ENCODE measurements at places on chromosomes 11 and 22.

DNA sequence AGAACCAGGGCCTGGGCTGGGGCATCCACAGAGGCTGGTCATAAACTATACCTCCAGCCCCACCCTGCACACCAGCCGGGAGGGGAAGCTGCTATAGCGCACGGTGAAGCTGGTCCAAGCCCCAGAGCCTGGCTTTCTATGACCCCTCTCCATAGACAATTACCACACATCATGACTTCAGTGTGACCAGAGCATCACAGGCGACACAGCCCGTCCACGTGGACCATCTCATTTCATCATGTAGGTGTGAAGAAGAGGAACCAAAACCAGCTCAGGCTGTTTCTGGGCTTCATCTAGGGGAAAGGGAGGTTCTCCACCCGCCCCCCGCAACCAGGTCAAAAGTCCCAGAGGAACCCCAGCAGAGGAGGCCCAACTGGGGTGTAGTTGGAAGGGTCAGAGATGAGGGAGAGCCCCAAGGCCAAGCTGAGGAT, 3.0 kb downstream of the CXCR5 start:
- no peak for DNase-seq

- no peak for DNase-seq
These were observed 7.4 kb downstream of the IGLL5 start for GRCh38 chr22:22894740-22895731.

DNA sequence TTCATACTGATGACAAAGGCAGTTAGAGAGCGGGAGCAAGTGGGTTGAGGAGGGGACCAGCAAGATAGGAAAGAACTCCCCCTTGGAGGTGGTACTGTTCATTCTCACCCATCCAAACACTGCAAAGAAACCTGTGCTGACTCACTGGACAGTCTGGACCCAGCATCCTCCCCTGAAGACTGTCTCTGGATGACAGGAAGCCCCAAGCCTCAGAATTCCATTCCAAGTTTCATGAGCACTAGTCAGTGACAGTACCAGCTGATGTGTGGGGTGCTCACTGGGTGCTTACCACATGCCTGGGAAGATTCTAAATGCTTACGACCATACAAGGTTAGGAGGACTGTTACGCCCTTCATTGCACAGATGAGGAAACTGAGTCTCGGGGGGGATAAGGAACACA, 160.9 kb downstream of the IGLL1 start:
- DNase-seq, result no peak

DNA sequence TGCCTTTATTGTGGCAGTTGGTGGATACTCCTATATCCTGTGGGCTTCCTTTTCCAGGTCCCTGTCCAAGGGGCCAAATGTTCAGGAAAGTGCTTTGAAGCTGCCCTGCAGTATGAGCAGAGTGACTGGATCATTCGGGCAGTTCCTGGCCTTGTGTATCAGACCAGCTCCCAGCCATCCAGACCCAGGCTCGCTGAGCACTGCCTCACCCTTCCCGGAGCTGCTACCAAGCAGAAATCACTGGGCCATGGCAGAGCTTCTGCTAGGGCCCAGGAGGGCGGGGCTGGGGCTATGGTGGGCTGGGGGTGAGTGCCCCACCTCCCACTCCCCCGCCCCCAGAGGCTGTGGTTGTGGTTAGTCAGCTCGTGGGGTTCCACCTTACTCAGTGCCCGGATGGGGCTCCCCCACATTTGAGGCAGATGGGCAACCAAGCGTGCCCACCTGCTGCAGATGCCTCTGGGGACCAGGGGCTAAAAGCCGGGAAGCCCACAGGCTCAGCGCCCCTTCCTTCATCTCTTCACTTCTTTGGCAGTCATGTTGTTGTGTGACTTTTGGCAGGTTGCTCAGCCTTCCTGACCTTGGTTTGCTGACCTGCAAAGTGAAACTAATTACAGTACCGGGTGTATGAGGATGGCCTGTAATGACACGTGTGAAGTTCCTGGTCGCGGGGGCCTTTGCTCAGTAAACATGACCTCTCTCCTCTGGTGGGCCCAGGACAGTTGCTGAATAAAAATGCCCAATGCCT, 2.1 kb upstream of the LRRC32 start:
- DNase-seq, result no peak
